ENCODE measurements at places on chromosomes 12 and 14.

DNA sequence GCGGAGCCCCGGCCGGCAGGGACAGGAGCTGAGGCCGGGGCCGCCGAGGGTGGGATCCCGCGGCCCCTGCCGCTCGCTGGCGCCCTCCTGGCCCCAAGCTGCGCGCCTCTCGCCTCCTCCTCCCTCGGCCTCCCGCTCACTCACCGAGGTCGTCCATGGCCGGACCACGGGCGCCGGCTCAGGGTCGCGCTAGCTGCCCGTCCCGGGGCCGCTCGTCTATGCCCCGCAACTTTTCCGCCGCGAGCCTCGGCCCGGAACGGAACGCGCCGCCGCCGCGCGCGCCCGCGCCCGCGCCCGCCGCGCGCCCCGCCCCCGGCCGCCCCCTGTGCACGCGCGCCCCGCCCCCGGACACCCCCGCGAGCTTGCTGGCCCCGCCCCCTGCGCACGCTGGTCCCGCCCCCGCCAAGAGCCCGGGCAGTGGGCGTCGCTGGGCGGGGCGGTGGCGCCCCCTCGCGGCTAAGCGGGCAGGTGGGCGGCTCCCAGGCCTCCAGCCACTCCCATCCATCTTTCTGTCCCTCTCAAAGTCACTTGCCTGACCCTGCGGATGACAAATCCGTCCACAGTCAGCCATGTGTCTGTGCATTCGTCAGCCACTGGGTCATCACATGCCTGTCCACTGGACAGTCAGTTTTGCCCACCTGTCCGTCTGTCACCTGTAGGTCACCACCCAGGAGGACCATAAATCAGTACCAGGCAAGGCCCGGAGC is at the start of gene PXN:
Gene PXN (minus strand): TSS at position 258 of the 707 bp plus-strand sequence. CDS start 101 bp downstream, at position 157.
- DNase-seq = peak; percentile 91
- H3K4me1 ChIP-seq = peaks cover 39% of the 10 kb centered on the region
- H3K27me3 ChIP-seq = no peaks in the 10 kb centered on the region
- peak within 1 kb of the TSS; percentile 95 for H3K27ac ChIP-seq

DNA sequence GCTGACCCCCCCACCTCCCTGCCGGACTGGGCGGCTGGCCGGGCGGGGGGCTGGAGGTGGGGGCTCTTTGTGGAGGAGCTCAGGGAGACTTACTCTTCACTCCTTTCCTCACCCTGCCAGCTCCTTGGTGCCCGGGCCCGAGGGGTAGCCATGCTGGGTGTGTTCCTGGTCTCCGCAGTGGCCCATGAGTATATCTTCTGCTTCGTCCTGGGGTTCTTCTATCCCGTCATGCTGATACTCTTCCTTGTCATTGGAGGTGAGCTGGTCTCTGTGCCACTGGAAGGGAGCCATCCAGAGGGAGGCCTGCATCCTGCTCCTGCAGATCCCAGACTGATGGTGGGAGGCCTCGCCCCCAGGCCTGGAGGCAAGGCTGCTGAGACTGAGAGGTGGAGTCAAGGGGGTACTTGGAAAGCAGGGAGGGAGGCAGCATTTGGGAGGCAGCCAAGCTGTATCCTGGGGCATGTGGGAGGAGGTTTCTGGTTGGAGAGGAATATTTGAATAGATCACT is 19.7 kb downstream of the SOAT2 start:
- H3K36me3 ChIP-seq = no peaks in the 10 kb centered on the region
- no peak overlapping the region for H3K27ac ChIP-seq
- H3K4me3 ChIP-seq = no peak overlapping the region

- peaks cover 17% of the 10 kb centered on the region for H3K36me3 ChIP-seq
- DNase-seq = peak; percentile 75
- peak within 1 kb of the TSS; percentile 76 for H3K4me3 ChIP-seq
- H3K4me1 ChIP-seq = peaks cover 22% of the 10 kb centered on the region
Observed at GRCh38 chr12:10673659-10674384, at the start of gene STYK1. Gene STYK1, minus strand, starts transcription at chr12:10674052. Its CDS starts 39,434 bp downstream, at chr12:10634618.

DNA sequence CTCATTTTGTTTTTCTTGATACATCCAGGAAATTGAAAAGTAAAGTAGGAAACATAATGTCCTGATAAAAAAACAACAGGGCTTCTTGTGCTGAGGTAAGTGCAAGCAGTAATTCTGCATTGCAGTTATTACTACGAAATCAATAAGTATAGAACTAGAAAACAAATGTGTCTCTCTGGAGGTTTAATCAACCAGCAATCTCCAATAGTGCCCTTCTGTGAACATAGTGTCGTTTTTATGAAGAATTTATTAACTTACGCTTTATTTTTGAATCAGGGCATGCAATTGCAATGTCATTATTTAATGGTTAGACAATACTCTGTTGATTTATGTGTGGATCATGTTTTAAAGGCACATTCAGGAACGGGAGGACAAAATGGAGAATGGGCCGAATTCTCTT is 494.1 kb upstream of the NOVA1 start:
- no peaks in the 10 kb centered on the region for H3K4me1 ChIP-seq
- H3K36me3 ChIP-seq = no peaks in the 10 kb centered on the region
- H3K27ac ChIP-seq = no peak overlapping the region
- no peak for DNase-seq

- H3K4me1 ChIP-seq = peaks cover 29% of the 10 kb centered on the region
- H3K27me3 ChIP-seq = no peaks in the 10 kb centered on the region
- DNase-seq = no peak
- H3K27ac ChIP-seq = peak overlapping the region; percentile 42
- H3K4me3 ChIP-seq = no peak overlapping the region
- H3K36me3 ChIP-seq = no peaks in the 10 kb centered on the region
Observed at GRCh38 chr12:52630008-52630500, 11.7 kb upstream of the KRT73 start.

- peaks cover 11% of the 10 kb centered on the region for H3K27me3 ChIP-seq
- H3K36me3 ChIP-seq = peaks cover 23% of the 10 kb centered on the region
- H3K4me1 ChIP-seq = no peaks in the 10 kb centered on the region
- no peak for DNase-seq
- H3K4me3 ChIP-seq = no peak overlapping the region
Observed at GRCh38 chr12:49276304-49277290, 11.7 kb downstream of the TUBA1C start.

DNA sequence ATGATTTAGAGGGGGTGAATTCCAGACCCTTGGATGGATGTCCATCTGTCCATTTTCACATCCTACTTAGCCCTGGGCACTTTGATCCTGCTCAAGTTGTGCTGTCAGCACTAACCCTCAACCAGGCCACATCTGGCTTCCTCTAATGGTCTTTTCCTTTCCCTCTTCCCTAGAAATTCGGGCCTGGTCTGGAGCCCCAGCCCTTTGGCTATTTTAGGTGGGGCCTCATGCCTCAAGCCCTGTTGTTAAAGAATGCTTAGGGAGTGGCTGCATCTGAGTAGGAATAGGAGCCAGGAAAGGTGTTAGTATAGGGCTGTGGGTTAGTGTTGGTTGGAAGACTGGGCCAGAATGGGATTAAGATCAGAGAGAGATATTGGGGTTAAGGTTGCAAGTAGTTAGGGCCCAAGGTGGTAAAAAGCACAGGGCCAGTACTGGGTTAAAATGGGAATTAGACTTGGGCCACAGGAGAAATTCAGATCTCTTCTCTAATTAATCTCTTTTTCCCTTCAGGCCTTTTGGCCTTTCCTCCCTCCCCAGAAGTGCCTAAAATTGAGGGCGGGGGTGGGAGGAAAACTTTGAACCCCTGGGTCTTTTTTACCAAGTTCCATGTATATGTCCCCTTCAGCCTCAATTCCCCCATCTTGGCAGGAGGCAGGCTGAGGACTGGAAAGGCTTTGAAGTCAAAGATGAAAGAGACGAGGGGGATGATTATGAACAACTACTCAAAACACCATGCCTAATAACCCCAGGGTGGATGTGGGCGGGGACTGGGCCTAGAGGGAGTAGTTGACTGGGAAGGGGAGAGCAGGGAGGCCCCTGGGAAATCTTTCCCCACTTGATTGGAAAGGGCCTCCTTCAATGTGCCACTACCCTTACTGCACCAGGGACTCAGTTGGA is 4.0 kb upstream of the ZNF385A start:
- no peaks in the 10 kb centered on the region for H3K27me3 ChIP-seq
- peaks cover 7% of the 10 kb centered on the region for H3K36me3 ChIP-seq
- peak overlapping the region; percentile 38 for H3K27ac ChIP-seq
- H3K4me3 ChIP-seq = no peak overlapping the region

DNA sequence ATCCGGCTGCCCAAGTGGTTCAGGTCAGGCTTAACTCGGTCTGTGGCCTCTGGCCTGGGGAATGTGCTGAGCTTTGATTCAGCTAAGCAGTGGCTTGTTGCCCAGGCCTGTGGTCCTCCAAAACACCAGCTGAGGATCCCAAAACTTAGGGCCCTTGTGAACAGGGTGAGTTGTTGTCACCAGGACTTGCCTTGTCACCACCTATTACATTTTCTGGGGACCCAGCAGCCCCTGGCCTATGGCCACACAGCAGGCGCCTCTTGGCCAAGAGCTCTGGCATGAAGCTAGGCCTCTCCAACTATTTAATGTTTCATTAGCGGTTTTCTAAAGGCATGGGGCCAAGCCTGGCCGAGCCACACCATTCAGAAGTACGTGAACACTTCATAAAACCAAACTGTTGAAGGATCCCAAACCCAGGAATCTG is 343.7 kb downstream of the CACNA1C start:
- peaks cover 2% of the 10 kb centered on the region for H3K4me1 ChIP-seq
- H3K27ac ChIP-seq = no peak overlapping the region
- H3K27me3 ChIP-seq = peaks cover 26% of the 10 kb centered on the region
- no peaks in the 10 kb centered on the region for H3K36me3 ChIP-seq
- no peak for DNase-seq
- no peak overlapping the region for H3K4me3 ChIP-seq

- H3K4me3 ChIP-seq = no peak overlapping the region
- no peaks in the 10 kb centered on the region for H3K27me3 ChIP-seq
Observed at GRCh38 chr12:38707648-38708047, 197.7 kb downstream of the CPNE8 start.

- H3K4me3 ChIP-seq = no peak overlapping the region
- H3K27me3 ChIP-seq = peaks cover 12% of the 10 kb centered on the region
- no peaks in the 10 kb centered on the region for H3K4me1 ChIP-seq
- DNase-seq = no peak
Observed at GRCh38 chr12:1553987-1554982, 40.1 kb downstream of the FBXL14 start.

DNA sequence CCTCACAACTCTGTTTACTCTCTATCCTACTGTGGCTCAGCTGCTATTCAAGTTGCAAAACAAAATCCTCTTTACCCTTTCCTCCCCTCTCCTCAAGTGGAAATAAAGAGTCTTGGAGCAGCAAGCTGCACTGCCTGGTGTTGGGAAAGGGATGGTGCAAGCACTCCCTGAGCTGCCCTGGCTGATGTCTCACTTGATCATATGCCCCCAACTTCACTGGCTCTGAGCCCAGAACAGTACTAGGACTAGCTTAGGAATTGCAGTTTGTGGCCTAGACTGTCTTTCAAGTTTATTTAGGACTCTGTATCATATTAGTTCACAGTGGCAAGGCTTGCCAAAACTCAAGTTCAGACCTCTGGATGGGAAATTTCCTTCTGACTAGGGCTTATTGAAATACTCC is 1683.8 kb upstream of the SEL1L start:
- no peak overlapping the region for H3K27ac ChIP-seq
- no peaks in the 10 kb centered on the region for H3K4me1 ChIP-seq
- no peaks in the 10 kb centered on the region for H3K27me3 ChIP-seq
- H3K36me3 ChIP-seq = no peaks in the 10 kb centered on the region
- H3K4me3 ChIP-seq = no peak overlapping the region

DNA sequence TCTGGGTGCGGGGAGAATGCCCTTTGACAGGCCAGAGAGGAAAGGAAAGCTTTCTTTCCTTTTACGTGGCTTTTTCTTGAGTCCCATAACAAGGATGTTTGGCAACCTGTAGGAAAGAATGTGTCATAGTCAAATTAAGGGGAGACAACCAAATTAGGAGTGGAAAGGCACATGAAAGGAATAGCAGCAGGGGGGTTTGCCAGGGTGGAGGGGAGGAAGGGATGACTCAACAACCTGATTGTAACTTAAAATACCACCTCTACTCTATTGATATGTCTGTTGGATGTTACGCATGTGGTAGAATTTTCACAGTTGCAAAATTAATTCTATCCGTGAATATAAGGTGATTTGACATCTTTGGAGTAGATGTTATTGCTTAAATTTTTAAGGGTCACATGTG is 28.5 kb upstream of the MYBPC1 start:
- no peak overlapping the region for H3K27ac ChIP-seq
- H3K4me1 ChIP-seq = no peaks in the 10 kb centered on the region
- H3K4me3 ChIP-seq = no peak overlapping the region
- no peak for DNase-seq

- peak overlapping the region; percentile 60 for H3K4me3 ChIP-seq
- H3K36me3 ChIP-seq = peaks cover 49% of the 10 kb centered on the region
- DNase-seq = no peak
- H3K4me1 ChIP-seq = peaks cover 22% of the 10 kb centered on the region
Observed at GRCh38 chr12:121576851-121577391, 3.9 kb downstream of the KDM2B start.

GRCh38 chr12:105420046-105420445 is 89.6 kb downstream of the C12orf75 start:
- peak overlapping the region; percentile 4 for H3K27ac ChIP-seq
- H3K4me1 ChIP-seq = no peaks in the 10 kb centered on the region
- H3K36me3 ChIP-seq = no peaks in the 10 kb centered on the region
- DNase-seq = no peak

DNA sequence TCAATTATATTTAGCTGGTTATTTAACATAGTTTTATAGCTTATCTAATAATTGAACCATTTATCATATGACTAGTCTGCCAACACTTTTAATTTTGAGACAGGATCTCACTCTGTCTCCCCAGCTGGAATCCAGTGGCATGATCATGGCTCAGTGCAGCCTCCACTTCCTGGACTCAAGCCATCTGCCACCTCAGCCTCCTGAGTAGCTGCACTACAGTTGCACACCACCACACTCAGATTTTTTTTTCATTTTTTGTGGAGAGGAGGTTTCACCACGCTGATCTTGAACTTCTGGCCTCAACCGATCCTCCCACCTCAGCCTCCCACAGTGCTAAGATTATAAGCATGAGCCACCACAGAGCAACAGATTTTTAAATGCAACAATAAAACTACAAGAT is 151.4 kb upstream of the MDGA2 start:
- DNase-seq = no peak
- no peaks in the 10 kb centered on the region for H3K4me1 ChIP-seq
- no peak overlapping the region for H3K27ac ChIP-seq

DNA sequence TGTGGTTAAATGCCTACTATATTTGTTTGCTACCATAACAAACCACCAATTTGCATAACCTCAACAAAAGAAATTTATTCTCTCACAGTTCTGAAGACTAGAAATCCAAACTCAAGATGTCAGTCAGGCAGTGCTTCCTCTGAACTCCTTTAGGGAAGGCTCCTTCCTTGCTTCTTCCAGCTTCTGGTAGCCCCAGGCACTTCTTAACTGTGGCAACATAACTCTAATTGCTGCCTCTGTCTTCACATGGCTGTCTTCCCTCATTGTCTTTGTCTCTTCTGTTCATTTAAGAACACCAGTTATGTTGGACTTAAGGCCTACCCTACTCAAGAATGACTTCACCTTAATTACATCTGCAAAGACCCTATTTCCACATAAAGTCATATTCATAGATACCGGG is 206.9 kb downstream of the SYT1 start:
- no peak for DNase-seq
- no peak overlapping the region for H3K4me3 ChIP-seq
- H3K27me3 ChIP-seq = no peaks in the 10 kb centered on the region
- no peaks in the 10 kb centered on the region for H3K4me1 ChIP-seq

All from effector memory CD8-positive, alpha-beta T cell (primary cell).